ENCODE measurements at places on chromosomes 7 and 10. TPM values are rescaled to one million over a fixed set of nuclear protein-coding genes. Genes with fewer than 3 reads are reported as not detected.

- no peak for DNase-seq
Measured at GRCh38 chr7:129771928-129772479, 160.5 kb downstream of the NRF1 start.

GRCh38 chr7:18495412-18496340, at the start of gene HDAC9:
Gene HDAC9 (plus strand): TSS chr7:18495749. CDS start chr7:18496303, 554 bp downstream.
- no peak for DNase-seq

ANKMY2 gene
- 12.3 TPM for total RNA-seq

AFAP1L2 gene
- 1.3 TPM for total RNA-seq

PRKAR2B gene
- total RNA-seq = 0.71 TPM
